ENCODE measurements at places on chromosomes 1 and 21. TPM values are rescaled to one million over a fixed set of nuclear protein-coding genes. Genes with fewer than 3 reads are reported as not detected.

DNA sequence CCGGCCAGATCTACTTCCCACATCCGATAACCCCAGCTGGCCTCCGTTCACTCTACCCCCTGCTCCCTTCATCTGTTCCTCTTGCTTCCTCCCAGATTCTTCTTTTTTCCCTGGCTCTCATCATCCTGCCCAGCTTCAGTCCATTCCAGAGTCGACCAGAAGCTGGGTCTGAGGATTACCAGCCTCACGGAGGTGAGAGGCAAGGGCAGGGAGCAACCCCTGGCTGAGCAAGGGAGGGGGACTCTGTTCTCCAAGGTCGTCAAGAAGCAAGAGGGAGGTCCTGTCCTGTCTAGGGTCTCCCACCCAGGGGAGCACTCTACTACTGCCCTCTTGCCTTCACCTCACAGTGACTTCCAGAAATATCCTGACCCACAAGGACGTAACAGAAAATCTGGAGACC, 3.9 kb downstream of the JTB start:
- no peak overlapping the region for H3K27ac ChIP-seq
- H3K36me3 ChIP-seq = peaks cover 34% of the 10 kb centered on the region
- H3K4me3 ChIP-seq = no peak overlapping the region
- no peak for DNase-seq
- H3K4me1 ChIP-seq = peaks cover 22% of the 10 kb centered on the region
- H3K27me3 ChIP-seq = no peaks in the 10 kb centered on the region

DNA sequence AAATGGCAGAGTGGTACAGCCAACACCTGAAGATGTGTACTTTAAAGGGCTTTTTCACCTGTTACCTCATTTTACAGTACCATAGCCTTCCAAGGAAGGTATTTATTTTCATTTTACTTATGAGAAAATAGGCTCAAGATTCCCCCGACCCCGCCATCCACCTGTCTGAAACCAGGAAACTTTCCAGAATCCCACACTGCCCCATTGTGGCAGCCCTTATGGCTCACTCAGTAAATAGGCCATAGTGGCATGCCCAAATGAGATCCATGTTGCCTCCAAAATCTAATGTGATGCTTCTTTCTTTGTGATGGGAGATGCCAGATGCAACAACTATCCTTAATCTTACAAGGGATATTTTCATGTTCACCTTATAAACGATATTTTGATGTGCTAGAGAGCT, 97.8 kb downstream of the EBNA1BP2 start:
- no peak overlapping the region for H3K4me3 ChIP-seq
- H3K4me1 ChIP-seq = no peaks in the 10 kb centered on the region
- H3K36me3 ChIP-seq = no peaks in the 10 kb centered on the region

- no peaks in the 10 kb centered on the region for H3K36me3 ChIP-seq
- no peaks in the 10 kb centered on the region for H3K4me1 ChIP-seq
- DNase-seq = no peak
- no peak overlapping the region for H3K27ac ChIP-seq
- no peak overlapping the region for H3K4me3 ChIP-seq
These were observed 72.7 kb downstream of the WDR4 start for GRCh38 chr21:42806509-42807140.

- H3K27me3 ChIP-seq = no peaks in the 10 kb centered on the region
- peaks cover 10% of the 10 kb centered on the region for H3K4me1 ChIP-seq
- H3K27ac ChIP-seq = no peak overlapping the region
- DNase-seq = no peak
- peaks cover 34% of the 10 kb centered on the region for H3K36me3 ChIP-seq
These were observed 6.7 kb downstream of the LSS start for GRCh38 chr21:46221664-46222435.

DNA sequence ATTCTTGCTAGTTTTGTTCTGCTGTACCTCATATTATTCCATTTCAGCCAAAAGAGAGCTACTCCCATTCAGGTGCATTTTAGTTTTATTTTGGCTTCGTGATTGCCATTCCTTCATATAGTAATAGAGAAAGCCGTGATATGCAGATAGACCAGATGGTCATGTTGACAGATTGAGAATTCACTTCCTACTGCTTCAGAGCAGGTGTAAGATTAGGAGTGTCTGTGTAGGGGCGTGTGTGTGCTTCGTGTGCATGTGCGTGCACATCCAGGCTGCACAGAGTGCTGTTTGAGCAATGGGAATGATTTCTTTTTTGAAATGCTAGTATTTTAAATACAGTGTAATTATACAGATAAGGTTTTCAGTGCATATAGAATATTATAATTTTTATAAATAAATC, 10.3 kb downstream of the NFIA start:
- H3K27me3 ChIP-seq = no peaks in the 10 kb centered on the region
- no peak overlapping the region for H3K4me3 ChIP-seq
- H3K36me3 ChIP-seq = peaks cover 12% of the 10 kb centered on the region
- H3K27ac ChIP-seq = no peak overlapping the region
- H3K4me1 ChIP-seq = peaks cover 39% of the 10 kb centered on the region

DNA sequence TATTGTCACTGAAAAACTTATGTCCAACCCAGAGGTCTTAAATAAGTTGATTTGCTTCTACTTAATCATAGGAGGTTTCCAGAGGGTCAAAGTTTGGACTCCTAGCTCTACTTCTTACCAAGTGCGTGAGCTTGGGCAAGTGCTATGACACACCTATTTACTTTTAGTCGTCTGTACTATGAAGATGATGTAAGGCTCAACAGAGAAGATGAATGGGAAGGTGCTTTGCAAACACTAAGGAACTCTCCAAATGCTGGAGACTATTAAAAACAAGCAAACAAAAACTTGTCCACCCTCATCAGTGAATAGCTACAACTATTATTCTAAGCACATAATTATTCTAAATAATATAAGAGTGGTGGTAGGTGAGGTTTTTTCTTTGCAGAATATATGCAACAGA, 232.3 kb upstream of the USP24 start:
- H3K4me3 ChIP-seq = no peak overlapping the region
- H3K4me1 ChIP-seq = no peaks in the 10 kb centered on the region
- H3K36me3 ChIP-seq = no peaks in the 10 kb centered on the region

- H3K4me3 ChIP-seq = no peak overlapping the region
- H3K27me3 ChIP-seq = peaks cover 14% of the 10 kb centered on the region
- no peak overlapping the region for H3K27ac ChIP-seq
- H3K4me1 ChIP-seq = no peaks in the 10 kb centered on the region
- H3K36me3 ChIP-seq = no peaks in the 10 kb centered on the region
- DNase-seq = no peak
These were observed 282.2 kb downstream of the NPHP4 start for GRCh38 chr1:5709976-5710375.

The CELA3B gene
- total RNA-seq = not detected

GRCh38 chr1:145788580-145788979, 35.3 kb downstream of the RNF115 start:
- no peak overlapping the region for H3K27ac ChIP-seq
- H3K4me3 ChIP-seq = no peak overlapping the region
- H3K4me1 ChIP-seq = no peaks in the 10 kb centered on the region
- H3K36me3 ChIP-seq = peaks cover 16% of the 10 kb centered on the region
- no peak for DNase-seq
- H3K27me3 ChIP-seq = no peaks in the 10 kb centered on the region

DNA sequence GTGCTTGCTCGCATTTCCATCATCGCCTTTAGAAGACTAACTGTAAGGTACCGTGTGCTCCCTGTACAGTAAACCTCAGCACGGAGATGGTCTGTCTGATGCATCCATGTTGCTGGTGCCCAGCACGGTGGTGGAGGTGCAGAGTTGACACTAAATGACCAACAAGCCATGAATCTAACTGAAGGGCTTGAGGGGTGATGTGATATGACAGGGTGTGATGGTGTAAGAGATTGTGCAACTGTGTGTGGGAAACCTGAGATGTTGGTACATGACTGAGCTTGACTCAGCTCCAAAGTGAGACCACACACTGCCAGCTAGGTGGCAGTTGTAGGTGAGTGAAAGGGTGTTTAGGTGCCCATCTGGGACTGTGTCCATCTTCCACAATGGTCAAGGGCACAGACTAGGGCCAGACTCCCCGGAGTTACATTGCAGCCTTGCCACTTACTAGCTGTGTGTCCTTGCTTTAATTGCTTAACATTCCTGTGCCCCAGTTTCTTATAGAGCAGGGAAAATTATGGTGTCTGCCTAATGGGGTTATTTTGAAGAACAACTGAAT, 21.4 kb downstream of the SLC2A1 start:
- no peaks in the 10 kb centered on the region for H3K36me3 ChIP-seq
- no peak overlapping the region for H3K27ac ChIP-seq
- H3K27me3 ChIP-seq = no peaks in the 10 kb centered on the region

The OR2L2 gene
- total RNA-seq = 0.14 TPM

GRCh38 chr21:32455548-32455947, 43.0 kb downstream of the EVA1C start:
- H3K27ac ChIP-seq = no peak overlapping the region
- H3K27me3 ChIP-seq = no peaks in the 10 kb centered on the region
- H3K36me3 ChIP-seq = peaks cover 32% of the 10 kb centered on the region
- H3K4me1 ChIP-seq = peaks cover 34% of the 10 kb centered on the region

The TP73 gene
- total RNA-seq = 0.29 TPM

- H3K36me3 ChIP-seq = no peaks in the 10 kb centered on the region
- H3K27ac ChIP-seq = peak overlapping the region; percentile 86
- H3K27me3 ChIP-seq = no peaks in the 10 kb centered on the region
- H3K4me3 ChIP-seq = peak overlapping the region; percentile 76
These were observed 113.0 kb downstream of the OSBPL9 start for GRCh38 chr1:51729824-51730301.

DNA sequence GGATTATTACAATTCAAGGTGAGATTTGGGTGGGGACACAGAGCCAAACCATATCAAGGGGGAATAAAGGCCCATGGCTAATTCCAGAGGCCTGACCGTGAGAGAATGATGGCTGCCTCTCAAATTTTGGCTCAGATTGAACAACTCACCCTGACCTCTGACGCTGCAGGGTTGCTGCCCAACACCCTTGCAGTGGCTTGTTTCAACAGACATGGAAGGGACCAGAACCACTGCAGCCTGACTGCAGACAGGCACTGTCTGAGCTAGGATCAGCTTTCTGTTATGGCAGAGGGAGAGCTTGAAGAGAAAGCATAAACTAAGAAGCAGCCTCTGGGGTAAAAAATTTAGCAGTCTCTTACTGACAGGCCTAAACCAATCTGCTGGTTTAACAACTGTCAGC, 90.2 kb upstream of the GADD45A start:
- no peaks in the 10 kb centered on the region for H3K27me3 ChIP-seq
- no peak overlapping the region for H3K4me3 ChIP-seq
- H3K27ac ChIP-seq = no peak overlapping the region
- H3K36me3 ChIP-seq = no peaks in the 10 kb centered on the region
- H3K4me1 ChIP-seq = peaks cover 14% of the 10 kb centered on the region
- DNase-seq = no peak

- no peaks in the 10 kb centered on the region for H3K27me3 ChIP-seq
- no peak for DNase-seq
- no peaks in the 10 kb centered on the region for H3K36me3 ChIP-seq
- no peak overlapping the region for H3K27ac ChIP-seq
These were observed 197.7 kb upstream of the RAB4A start for GRCh38 chr1:229073251-229073650.

The KCNE1 gene
- 13.6 TPM for total RNA-seq

The BTBD19 gene
- total RNA-seq = 9.2 TPM

- H3K27me3 ChIP-seq = no peaks in the 10 kb centered on the region
- no peak overlapping the region for H3K27ac ChIP-seq
- DNase-seq = no peak
- H3K4me1 ChIP-seq = peaks cover 8% of the 10 kb centered on the region
- H3K4me3 ChIP-seq = no peak overlapping the region
- peaks cover 39% of the 10 kb centered on the region for H3K36me3 ChIP-seq
These were observed 111.8 kb downstream of the FNBP1L start for GRCh38 chr1:93559695-93560094.

DNA sequence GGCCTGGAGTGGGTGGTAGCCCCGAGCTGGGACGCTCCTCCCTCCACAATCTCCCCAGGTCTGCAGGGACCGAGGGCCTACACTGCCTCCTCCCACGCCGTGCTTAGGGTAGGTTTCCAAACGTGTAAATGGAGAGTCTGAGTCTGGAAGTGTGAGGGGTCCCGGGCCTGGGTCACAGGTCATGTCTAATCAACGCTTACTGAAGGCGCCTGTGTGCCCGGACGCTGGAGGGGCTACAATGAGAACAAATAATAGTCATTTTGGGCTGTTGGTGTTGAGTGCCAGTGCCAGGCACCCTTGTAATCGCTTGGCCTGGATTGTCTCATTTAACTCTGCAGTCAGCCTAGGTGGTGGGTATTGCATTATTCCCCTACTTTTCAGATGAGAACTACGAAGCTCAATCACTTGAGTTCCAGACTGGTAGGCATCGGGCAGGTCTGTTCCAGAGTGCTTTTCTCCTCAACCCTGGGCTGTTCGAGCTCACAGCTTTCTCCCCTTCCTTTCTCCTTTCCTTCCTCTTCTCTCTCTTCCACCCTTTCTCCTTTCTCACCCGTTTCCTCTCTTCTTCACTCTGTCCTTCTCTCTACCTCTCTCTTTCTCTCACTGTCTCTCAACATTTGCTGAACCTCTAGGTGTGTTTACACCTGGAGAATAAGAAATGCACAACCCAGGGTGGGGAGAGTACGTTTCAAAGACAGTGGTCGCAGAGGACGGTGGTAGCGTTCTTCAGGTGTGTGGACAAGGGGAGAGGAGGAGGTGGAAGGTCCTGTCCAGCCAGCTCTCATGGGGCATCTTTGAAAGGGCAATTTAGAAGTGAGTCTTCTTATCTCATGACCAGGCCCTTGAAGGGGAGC, 883 bp downstream of the SLC66A1 start:
- no peaks in the 10 kb centered on the region for H3K27me3 ChIP-seq
- H3K27ac ChIP-seq = peak overlapping the region; percentile 92
- peaks cover 15% of the 10 kb centered on the region for H3K4me1 ChIP-seq
- peak overlapping the region; percentile 97 for H3K4me3 ChIP-seq

Data from upper lobe of right lung (tissue), 1 donor.